ENCODE measurements at places on chromosomes 3 and 15.

DNA sequence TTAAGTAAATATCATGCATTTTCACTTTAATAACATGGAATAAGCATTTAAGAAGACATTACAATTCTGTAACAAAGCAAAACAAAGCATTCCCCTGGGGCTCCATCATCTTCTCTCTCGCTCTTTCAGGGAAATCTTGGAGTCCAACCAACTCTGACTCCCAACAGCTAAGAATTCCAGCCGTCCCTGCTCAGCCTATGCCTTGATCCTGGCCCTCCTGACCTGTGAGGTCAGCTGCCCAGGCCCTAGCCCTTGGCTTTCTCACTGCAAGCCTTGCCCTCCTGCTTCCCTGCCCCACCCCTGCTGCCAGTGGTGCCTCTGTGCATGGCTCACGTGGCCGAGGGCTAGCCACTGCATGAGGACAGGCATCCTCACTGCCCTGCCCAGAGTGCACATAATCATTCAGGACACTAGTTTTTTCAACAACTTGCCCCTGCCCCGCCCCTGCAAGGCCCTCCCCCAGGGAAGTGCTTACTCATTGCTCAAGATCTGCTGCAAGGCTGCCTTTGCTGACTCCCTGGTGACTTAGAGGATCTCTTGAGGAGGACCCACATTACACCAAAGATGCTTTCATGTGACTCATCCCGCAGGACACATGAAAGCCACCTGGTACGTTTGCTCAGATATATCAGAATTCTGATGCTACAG lies 37.6 kb downstream of the MTMR10 start:
- DNase-seq = no peak

DNA sequence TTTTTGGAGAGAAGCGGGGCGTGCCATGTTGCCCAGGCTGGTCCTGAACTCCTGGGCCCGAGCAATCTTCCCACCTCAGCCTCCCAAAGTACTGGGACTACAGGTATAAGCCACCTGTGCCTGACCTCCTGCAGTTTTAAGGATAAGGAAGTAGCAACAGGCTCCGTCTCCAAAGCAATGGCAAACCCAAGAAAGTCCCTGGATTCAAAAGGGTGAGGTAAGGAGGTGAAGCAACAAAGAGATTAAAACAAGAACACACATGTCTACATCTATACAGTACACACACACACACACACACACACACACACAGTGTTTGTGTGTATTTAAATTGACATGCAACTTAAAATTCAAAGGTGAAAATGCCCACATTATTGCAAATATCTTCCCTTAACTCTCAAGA lies 58.9 kb downstream of the ABCC5 start:
- no peak for DNase-seq

- no peak for DNase-seq
These were observed 254.2 kb downstream of the TUSC7 start for GRCh38 chr3:116963802-116964201.

GRCh38 chr3:179432451-179432850 lies 18.8 kb downstream of the GNB4 start:
- DNase-seq = no peak

GRCh38 chr15:34855893-34856292 lies 60.5 kb upstream of the ACTC1 start:
- DNase-seq = no peak

- no peak for DNase-seq
These were observed 66.7 kb downstream of the C3orf80 start for GRCh38 chr3:160291909-160292299.

GRCh38 chr3:99837715-99838114 lies 20.1 kb downstream of the CMSS1 start:
- DNase-seq = no peak

GRCh38 chr3:32685543-32686185 lies 676 bp downstream of the CNOT10 start:
- DNase-seq = no peak

DNA sequence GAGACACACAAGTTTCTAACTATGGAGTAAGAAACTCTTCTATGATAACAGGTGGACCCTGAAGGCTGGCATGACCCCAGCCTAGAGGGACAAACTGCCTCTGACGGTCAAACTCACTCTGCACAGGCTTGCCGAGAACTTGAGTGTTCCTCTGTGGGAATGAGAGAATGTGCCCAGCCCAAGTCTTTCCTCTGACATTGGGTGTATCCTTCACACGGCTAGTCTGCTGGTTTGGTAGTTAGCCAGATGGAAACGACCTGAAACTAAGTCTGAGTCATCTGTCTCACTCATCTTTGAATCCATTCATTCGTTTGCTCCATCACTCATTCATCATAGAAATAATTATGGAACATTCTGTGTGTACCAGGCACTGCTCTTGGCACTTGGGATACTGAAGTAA lies 198.4 kb downstream of the ATP10A start:
- no peak for DNase-seq

- DNase-seq = no peak
These were observed 327.4 kb downstream of the NAALADL2 start for GRCh38 chr3:175186511-175186910.

- DNase-seq = no peak
These were observed 806.5 kb downstream of the IGSF11 start for GRCh38 chr3:118228151-118228550.

GRCh38 chr3:100403362-100404249 lies 2.3 kb downstream of the LNP1 start:
- no peak for DNase-seq

DNA sequence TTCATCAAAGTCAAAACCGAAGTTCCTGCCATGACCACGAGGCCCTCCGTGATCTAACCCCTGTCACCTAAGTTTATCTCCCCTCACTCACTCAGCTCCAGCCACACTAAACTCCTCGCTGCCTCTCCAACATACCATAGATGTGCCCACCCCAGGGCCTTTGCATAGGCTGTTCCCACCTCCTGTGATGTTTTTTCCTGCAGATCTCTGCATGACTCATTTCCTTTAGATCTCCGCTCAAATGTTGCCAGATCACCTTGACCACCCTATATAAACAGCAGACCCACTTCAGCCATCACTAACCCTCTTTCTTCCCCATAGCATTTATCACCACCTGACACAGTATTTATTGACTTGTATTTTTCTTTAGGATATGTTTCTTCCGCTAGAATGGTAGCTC lies 58.5 kb downstream of the HRH1 start:
- no peak for DNase-seq

- no peak for DNase-seq
These were observed 25.2 kb downstream of the NMNAT3 start for GRCh38 chr3:139652561-139652960.

- no peak for DNase-seq
These were observed 24.6 kb downstream of the ACSBG1 start for GRCh38 chr15:78209646-78210348.

DNA sequence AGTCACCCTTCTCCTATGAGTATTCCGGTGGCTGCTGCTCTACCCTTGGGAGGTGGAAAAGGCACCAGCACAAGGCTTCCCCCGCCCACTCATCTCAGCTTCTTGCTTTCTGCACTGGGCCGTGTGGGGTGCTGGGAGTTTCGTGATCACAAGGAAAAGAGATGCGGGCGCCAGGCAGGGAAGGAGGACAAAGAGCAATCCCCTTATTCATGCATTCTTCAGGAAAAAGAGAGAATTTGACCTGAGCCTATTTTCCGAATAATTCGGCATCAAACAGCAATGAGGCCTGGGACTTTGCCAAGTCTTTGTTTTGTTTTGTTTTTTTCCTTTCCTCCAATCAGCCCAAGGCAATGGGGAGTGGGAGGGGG lies 102.2 kb upstream of the LPP start:
- no peak for DNase-seq

GRCh38 chr15:87764461-87765240 lies 491.9 kb downstream of the NTRK3 start:
- no peak for DNase-seq

GRCh38 chr3:11565072-11565471 lies 78.6 kb downstream of the VGLL4 start:
- DNase-seq = no peak

DNA sequence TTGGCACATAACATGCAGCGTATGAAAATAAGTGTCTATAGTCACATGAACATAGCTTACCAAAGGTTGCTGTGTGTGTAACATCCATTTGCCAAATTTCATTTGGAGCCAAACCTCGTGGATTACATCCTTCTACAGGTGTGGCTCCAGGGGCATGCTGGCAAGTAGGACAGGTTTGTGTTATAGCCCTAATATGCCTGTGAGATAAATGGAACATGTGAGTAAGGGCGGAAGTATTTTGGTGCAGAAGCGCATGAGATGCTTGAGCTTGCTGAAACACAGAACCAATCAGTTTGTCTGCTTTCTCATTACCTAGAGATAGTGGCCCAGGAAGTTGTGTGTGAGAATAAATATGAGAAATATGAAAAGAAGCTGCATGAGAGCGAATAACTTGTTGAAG lies 21.8 kb upstream of the XCR1 start:
- DNase-seq = no peak

DNA sequence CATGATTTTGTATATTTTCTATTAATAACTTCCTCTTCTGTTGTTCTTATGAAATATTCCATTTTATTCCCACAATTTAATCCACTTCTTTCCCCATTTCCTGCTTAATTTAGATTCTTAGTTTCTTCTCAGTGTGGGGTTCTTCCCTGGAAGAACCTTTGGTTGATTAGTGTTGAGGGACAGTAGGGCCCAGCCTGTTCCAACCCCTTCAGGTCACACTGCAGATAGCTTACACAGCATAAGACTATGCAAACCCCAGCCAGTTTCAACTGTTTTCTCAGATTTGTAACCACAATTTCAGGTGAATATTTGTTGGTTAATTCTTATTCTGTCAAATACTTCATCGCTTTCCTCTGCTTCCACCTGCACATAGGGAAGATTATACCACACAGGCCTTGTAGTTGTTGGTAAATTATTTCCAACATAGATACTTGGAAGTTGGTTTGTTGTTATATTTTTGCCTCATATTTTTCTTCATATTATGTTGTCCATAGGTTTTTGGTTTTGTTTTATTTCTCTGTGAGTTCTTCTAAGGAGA lies 34.7 kb downstream of the AADACL2 start:
- DNase-seq = no peak

- no peak for DNase-seq
These were observed 105.8 kb downstream of the CBLB start for GRCh38 chr3:105762749-105763658.

DNA sequence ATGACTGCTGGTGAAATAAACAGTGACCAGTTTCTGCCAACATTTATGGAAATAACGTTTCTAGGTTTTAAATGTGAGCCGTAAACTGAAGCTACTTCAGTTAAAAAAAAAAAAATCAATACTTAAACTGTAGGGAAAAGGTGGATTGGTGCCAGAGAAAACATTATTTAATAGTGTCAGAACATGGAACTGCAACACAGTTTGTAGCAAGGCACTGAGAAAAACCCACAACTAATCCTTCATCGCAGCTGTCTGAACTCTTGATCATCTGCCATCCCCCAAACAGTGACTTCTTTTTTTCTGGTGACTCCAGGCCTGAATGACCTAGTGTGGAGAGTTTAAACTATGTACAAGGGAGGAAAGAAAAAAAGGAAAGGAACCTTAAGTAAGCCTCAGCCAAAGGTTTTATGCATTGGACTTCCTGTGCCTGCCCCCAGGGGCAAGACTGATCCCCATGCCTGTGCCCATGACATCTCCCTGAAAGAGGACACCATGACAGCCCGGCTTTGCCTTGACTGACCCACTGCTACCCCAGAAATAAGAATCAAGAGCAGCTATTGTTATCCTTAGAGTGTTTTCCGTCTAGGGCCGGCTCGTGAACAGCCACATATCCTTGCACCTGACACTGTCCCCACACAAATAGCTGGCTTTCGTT lies 33.1 kb downstream of the CRTAP start:
- no peak for DNase-seq

GRCh38 chr3:138479438-138479863 lies 45.0 kb downstream of the ESYT3 start:
- DNase-seq = no peak

GRCh38 chr3:165195640-165196576 lies at the start of gene SLITRK3:
TSS of gene SLITRK3 (minus strand) at chr3:165196384. CDS start at chr3:165190830, 5,554 bp downstream.
- DNase-seq = no peak

DNA sequence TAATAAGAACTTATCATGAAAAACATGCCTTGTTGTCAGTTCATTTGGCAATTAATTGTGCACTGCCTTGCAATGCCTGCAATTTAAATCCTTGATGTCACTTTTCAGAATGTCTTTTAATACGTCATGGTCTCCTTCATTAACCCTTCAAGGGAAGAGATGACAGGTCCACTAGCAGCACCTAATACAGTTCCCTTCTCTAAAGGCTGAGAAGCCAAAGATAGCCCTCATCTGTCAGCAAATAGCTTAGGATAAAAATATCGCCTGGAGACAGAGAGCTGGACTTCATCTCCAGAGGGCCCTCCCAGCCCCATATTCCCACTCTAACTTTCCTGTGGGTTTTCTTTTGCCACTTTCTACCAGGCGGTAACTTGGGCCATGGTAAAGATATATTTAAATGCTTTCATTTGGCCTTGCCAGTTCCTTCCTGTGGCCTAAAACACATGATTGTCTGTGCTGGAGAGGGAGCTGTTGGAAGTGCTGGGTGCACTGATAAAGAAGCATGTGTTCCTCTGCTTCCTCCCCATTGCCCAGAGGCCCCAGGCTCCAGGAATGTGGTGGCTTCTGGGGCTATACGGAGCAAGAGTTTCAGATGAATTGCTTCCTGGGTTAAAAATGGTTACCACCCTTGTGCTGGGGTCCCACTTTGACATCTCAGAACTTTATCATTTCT lies 76.3 kb upstream of the UMPS start:
- no peak for DNase-seq

DNA sequence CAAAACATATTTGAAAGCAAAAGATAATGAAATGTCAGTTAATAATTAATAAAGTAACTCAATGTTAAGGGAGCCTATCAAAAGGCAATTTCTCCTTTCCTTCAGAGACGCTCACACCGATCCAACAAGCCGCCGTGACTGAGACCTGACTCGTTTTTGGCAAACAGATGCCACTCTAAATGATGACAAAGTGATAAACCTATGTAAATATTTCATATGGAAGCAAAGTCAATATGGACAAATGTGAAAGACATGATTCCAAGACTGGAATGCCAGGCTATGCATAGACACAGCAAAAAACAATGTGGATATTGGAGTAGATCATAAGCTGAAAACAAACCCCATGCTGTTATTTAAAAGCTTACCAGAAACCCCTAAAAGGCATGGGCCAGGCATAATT lies 137.2 kb upstream of the SUCLG2 start:
- DNase-seq = no peak

- DNase-seq = no peak
These were observed 42.0 kb upstream of the SACM1L start for GRCh38 chr3:45647148-45647619.

- DNase-seq = no peak
These were observed 108.8 kb upstream of the GPR149 start for GRCh38 chr3:154538566-154539360.

DNA sequence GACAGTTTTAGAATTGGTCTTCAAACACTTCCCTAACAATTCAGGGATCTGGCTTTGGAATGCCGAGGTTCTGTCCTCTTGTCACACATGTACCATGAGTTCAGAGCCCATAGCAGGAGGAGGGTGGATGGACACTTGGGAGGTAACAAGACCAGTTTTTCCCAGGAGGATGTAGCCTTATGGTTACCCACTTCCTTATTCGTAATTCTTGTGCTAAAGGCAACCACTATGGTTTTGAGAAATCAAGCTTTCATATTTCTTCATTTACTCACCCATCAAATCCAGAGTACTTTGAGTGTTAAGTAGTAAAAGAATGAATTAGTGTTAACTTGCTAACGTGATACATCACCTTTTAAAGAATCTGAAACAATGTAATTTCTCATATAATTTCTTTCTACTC lies 479.6 kb upstream of the ALCAM start:
- DNase-seq = no peak

Data from activated naive CD4-positive, alpha-beta T cell (primary cell).